Calu3 (cell line): ENCODE measurements at places on chromosomes 1 and 21. TPM values are rescaled to one million over a fixed set of nuclear protein-coding genes. Genes with fewer than 3 reads are reported as not detected.

The TTC34 gene
- total RNA-seq, result 1.2 and 1.3 TPM in 2 replicates

The AMY1A gene
- not detected in 2 replicates for total RNA-seq

The PLPP3 gene
- total RNA-seq, result 17.4 and 18.9 TPM in 2 replicates

The DCDC2B gene
- total RNA-seq, result not detected in 2 replicates

The PRRX1 gene
- total RNA-seq, result 1.8 and 3.0 TPM in 2 replicates

The TTC39A gene
- total RNA-seq, result 18.8 and 19.1 TPM in 2 replicates

The CFHR5 gene
- not detected in 2 replicates for total RNA-seq

The ERG gene
- total RNA-seq, result not detected in 2 replicates

The IKBKE gene
- total RNA-seq, result 35.5 and 47.5 TPM in 2 replicates

The ACKR1 gene
- total RNA-seq, result not detected in 2 replicates

The PSMB4 gene
- 355 and 411 TPM in 2 replicates for total RNA-seq

The U2AF1 gene
- total RNA-seq, result 22.9 and 24.1 TPM in 2 replicates

The NOTCH2 gene
- 72.6 and 79.6 TPM in 2 replicates for total RNA-seq

The LAX1 gene
- not detected in 2 replicates for total RNA-seq

The PRAMEF10 gene
- total RNA-seq, result not detected in 2 replicates

The KRTAP11-1 gene
- total RNA-seq, result not detected in 2 replicates

The KRTAP12-2 gene
- not detected in 2 replicates for total RNA-seq

The GUK1 gene
- total RNA-seq, result 238 and 262 TPM in 2 replicates

The TEDDM1 gene
- total RNA-seq, result not detected in 2 replicates

The CAPN8 gene
- 108 and 158 TPM in 2 replicates for total RNA-seq

The VWA1 gene
- 78.7 and 78.9 TPM in 2 replicates for total RNA-seq

The C1orf94 gene
- not detected in 2 replicates for total RNA-seq

The ERICH3 gene
- total RNA-seq, result 0.15 and 0.35 TPM in 2 replicates

The SFN gene
- total RNA-seq, result 74.5 and 103 TPM in 2 replicates

The PIK3C2B gene
- 24.4 and 33.9 TPM in 2 replicates for total RNA-seq

The FOXD2 gene
- total RNA-seq, result 0.68 and 0.78 TPM in 2 replicates

The FCRL1 gene
- total RNA-seq, result not detected in 2 replicates

The PRR9 gene
- not detected in 2 replicates for total RNA-seq

The DPH2 gene
- 41.2 and 43.3 TPM in 2 replicates for total RNA-seq

The IVL gene
- 1.1 and 1.9 TPM in 2 replicates for total RNA-seq

The IFI44 gene
- total RNA-seq, result 125 and 259 TPM in 2 replicates

The FPGT gene
- total RNA-seq, result 16.1 and 19.1 TPM in 2 replicates

The GBP7 gene
- total RNA-seq, result 0.19 and 0.24 TPM in 2 replicates

The LIPI gene
- not detected in 2 replicates for total RNA-seq

The MRPS15 gene
- total RNA-seq, result 84.1 and 97.8 TPM in 2 replicates

The HCRTR1 gene
- total RNA-seq, result not detected in 2 replicates

The ABCD3 gene
- total RNA-seq, result 51.0 and 59.3 TPM in 2 replicates

The ASCL5 gene
- total RNA-seq, result 0.27 TPM in 1 of 2 replicates, not detected in the other

The HTR6 gene
- not detected in 2 replicates for total RNA-seq

The PDPN gene
- total RNA-seq, result not detected in 2 replicates

The FCER1G gene
- total RNA-seq, result not detected in 2 replicates

The NPPB gene
- total RNA-seq, result not detected in 2 replicates

The RPE65 gene
- not detected in 2 replicates for total RNA-seq
